CD4-positive, alpha-beta memory T cell (primary cell): ENCODE measurements at places on chromosomes 6 and 20. TPM values are rescaled to one million over a fixed set of nuclear protein-coding genes. Genes with fewer than 3 reads are reported as not detected.

- DNase-seq, result peak; percentile 57
- peak overlapping the region; percentile 68 for H3K4me3 ChIP-seq
- H3K27ac ChIP-seq, result peak overlapping the region; percentile 75
- no peaks in the 10 kb centered on the region for H3K27me3 ChIP-seq
- no peaks in the 10 kb centered on the region for H3K36me3 ChIP-seq
- H3K4me1 ChIP-seq, result peaks cover 48% of the 10 kb centered on the region
Observed at GRCh38 chr20:47502271-47503239, 868 bp downstream of the NCOA3 start.

DNA sequence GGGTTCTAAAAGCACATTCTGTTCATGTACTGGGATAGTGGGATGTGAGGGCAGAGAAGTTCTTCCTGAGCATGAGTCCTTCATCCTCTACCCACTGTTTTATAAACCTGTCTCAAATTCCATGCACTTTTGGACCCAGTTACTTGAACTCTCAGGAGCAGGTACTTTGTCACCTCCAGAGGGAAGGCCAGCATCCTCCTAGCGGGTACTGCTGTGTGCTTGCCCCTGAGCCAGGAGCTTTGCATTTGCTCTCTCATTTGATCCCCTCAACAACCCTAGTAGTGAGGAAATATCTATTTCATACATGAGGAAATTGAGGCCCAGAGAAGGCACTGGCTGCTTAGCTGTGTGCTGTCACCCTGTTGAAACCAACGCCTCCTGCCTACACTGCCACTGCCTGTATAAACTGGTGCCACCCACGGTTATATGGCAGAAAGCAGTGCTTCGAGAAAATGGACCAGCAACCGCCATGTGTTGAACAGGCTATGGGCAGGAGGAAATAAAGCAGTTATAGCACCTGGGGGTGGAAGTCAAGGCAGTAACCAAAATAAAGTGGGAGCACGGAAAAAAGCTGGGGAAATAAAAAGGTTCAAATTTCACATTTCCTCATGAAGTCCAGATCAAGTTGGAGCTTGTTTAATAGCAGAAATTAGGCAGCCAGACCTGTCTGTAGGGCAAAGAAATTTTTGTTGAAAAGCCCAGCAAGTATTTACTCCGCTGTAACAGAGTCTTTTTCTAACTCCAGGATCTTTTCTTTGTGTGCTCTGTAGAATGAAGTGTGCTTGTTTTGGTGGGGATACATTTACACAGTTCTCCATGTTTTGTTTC is 38.0 kb downstream of the KLHL31 start:
- H3K27ac ChIP-seq, result no peak overlapping the region
- H3K4me1 ChIP-seq, result no peaks in the 10 kb centered on the region
- no peaks in the 10 kb centered on the region for H3K27me3 ChIP-seq
- no peak for DNase-seq
- H3K36me3 ChIP-seq, result no peaks in the 10 kb centered on the region

- H3K27me3 ChIP-seq, result no peaks in the 10 kb centered on the region
- no peak overlapping the region for H3K4me3 ChIP-seq
- H3K36me3 ChIP-seq, result no peaks in the 10 kb centered on the region
- peaks cover 20% of the 10 kb centered on the region for H3K4me1 ChIP-seq
Observed at GRCh38 chr6:166903500-166903899, 52.9 kb downstream of the RNASET2 start.

NKAIN4 gene
- total RNA-seq, result not detected

WFDC5 gene
- not detected for total RNA-seq

GRCh38 chr20:58329711-58330110 is 20.2 kb downstream of the RAB22A start:
- H3K27ac ChIP-seq, result no peak overlapping the region
- no peak for DNase-seq
- H3K4me3 ChIP-seq, result no peak overlapping the region
- H3K27me3 ChIP-seq, result no peaks in the 10 kb centered on the region

GRCh38 chr6:147759093-147759492 is 250.6 kb downstream of the SAMD5 start:
- H3K27ac ChIP-seq, result no peak overlapping the region
- no peak overlapping the region for H3K4me3 ChIP-seq
- DNase-seq, result no peak
- no peaks in the 10 kb centered on the region for H3K27me3 ChIP-seq

GRCh38 chr6:3033652-3034051 is 34.0 kb downstream of the NQO2 start:
- no peaks in the 10 kb centered on the region for H3K27me3 ChIP-seq
- H3K36me3 ChIP-seq, result no peaks in the 10 kb centered on the region
- H3K4me3 ChIP-seq, result no peak overlapping the region
- no peak for DNase-seq
- H3K4me1 ChIP-seq, result peaks cover 1% of the 10 kb centered on the region

DNA sequence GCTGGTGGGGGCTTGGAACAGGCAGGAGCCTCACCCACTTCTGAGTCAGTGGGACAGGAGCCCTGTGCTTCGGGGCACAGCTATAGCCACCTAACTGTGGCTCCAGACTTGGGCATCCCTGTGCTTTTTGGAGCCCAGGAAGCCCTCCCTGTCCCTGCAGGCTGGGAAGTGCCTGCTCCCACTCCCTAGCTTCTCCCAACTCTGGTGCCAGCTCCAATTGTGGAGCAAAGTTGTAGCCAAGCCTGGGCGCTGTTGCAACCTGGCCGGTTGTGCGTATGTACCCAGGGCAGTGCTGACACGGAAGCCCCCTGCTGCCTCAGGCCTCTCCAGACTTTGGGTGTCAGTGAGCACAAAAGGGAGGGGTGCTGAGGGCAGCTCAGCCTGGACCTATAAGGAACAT is 601.7 kb upstream of the GJE1 start:
- H3K27me3 ChIP-seq, result no peaks in the 10 kb centered on the region
- H3K4me3 ChIP-seq, result no peak overlapping the region
- no peak for DNase-seq
- no peaks in the 10 kb centered on the region for H3K4me1 ChIP-seq

PPIL4 gene
- total RNA-seq, result 35.7 TPM

DNA sequence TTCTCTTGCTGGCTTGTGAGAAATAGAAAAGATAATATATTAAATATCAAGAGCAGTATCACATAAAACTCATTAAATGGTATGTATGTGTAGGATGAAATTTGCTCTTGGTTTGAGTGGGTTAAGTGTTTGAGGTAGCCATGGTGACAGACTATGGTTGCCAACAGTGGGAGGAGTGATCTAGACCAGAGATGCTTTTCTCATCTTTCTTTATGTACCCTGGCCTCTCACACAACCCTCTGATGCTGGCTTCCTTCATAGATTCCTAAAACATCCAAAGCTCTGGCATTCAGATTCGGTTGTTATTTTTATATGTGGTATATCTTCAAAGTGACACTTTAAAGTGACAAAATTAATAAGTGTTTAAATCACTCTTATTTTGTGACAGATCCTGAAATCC is 9.0 kb upstream of the MLIP start:
- DNase-seq, result no peak
- H3K4me1 ChIP-seq, result no peaks in the 10 kb centered on the region
- no peaks in the 10 kb centered on the region for H3K27me3 ChIP-seq
- no peak overlapping the region for H3K4me3 ChIP-seq
- H3K36me3 ChIP-seq, result no peaks in the 10 kb centered on the region

DNA sequence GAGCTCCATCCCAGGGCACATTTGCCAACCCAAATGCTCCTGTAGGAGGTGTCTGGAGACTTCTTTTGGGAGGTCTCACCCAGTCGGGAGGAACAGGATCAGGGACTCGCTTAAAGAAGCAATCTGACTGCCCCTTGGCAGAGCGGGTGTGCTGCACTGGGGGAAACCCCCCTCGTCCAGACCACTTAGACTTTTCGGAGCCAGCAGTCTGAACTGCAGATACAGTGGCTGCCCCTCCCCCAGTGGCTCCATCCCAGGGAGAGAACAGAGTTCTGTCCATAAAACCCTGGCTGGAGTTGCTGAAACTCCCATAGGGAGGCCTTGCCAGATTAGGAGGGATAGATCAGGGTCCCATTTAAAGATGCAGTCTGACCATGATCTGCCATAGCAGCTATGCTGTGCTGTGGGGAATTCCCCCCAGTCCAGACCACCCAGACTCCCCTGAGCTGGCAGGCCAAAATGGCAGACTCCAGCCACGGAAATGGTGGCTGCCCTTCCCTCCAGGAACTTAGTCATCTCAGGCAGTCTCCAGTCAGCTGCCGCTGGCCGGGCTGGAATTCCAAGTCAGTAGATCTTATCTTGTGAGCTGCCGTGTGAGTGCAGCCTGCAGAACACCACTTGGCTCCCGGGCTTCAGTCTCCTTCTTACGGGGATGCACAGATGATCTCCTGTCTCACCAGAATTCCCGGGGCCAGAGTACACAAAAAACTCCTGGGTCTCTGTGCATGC is 278.1 kb upstream of the SASH1 start:
- DNase-seq, result no peak
- H3K36me3 ChIP-seq, result no peaks in the 10 kb centered on the region
- no peak overlapping the region for H3K4me3 ChIP-seq
- H3K4me1 ChIP-seq, result no peaks in the 10 kb centered on the region
- H3K27me3 ChIP-seq, result no peaks in the 10 kb centered on the region
- no peak overlapping the region for H3K27ac ChIP-seq
